Pancreas (tissue), 10 donors: ENCODE measurements at places on chromosomes 3 and 15. TPM values are rescaled to one million over a fixed set of nuclear protein-coding genes. Genes with fewer than 3 reads are reported as not detected.

The IMPG2 gene
- 0.06 TPM for total RNA-seq

The C3orf85 gene
- total RNA-seq = not detected

The PPP1R14D gene
- total RNA-seq = not detected

The AHSG gene
- not detected for total RNA-seq

The TSEN2 gene
- 12.8 TPM for total RNA-seq

- DNase-seq = no peak
Observed at GRCh38 chr3:186105543-186105942, 3.3 kb downstream of the ETV5 start.

GRCh38 chr3:55746808-55747413 lies 259.8 kb upstream of the WNT5A start:
- no peak for DNase-seq

GRCh38 chr3:8458238-8458661 lies 43.4 kb upstream of the LMCD1 start:
- DNase-seq = no peak
